Upper lobe of left lung (tissue), 6 donors: ENCODE measurements at places on chromosomes 1 and 21.
A peak's percentile ranks its signal among the peaks of the same experiment; 100 is the strongest.

- DNase-seq, result peak; percentile 73
Observed at GRCh38 chr1:235093013-235093695, 35.5 kb downstream of the TOMM20 start.

DNA sequence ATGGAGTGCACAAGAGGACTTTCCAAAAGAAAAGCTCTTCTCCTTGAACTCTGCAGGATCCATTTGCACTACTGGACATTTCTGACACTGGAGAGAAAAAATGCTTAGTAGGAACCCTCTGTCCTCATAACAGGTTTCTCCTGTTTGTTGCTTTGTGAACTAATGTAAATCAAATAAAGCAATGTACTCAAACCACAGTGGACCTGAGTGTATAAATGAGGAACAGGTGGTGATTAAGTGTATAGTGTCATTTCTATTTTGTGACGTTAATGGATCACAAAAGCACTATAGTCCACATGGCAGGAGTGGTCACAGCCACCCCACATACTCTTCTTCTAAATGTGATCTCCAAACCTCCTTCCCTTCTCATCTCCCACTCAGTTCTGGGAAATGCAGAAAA is 268.4 kb upstream of the DUSP10 start:
- DNase-seq, result no peak

- DNase-seq, result no peak
Observed at GRCh38 chr1:72637593-72637992, 355.3 kb upstream of the NEGR1 start.

- DNase-seq, result peak; percentile 20
Observed at GRCh38 chr1:148308832-148309458, 156.9 kb upstream of the NBPF11 start.

DNA sequence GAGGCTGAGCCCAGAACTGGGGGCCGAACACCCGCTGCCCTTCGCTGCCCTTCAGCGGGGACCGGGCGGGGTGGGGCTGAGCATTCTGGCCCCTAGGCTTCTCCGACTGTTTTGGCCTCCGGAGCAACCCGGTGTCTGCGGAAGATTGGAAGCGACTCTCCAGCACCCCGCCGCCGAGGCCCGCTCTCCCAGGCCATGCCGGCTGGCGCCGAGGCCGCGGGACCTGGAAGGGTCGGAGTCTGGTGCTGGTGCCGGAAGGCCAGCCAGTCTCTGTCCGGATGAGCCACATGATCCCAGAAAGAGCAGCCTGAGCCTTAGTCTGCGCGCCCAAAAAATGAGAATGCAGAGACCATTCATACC is 272.0 kb downstream of the FOXD2 start:
- peak; percentile 87 for DNase-seq

- no peak for DNase-seq
Observed at GRCh38 chr21:26385721-26386120, 187.4 kb downstream of the CYYR1 start.

DNA sequence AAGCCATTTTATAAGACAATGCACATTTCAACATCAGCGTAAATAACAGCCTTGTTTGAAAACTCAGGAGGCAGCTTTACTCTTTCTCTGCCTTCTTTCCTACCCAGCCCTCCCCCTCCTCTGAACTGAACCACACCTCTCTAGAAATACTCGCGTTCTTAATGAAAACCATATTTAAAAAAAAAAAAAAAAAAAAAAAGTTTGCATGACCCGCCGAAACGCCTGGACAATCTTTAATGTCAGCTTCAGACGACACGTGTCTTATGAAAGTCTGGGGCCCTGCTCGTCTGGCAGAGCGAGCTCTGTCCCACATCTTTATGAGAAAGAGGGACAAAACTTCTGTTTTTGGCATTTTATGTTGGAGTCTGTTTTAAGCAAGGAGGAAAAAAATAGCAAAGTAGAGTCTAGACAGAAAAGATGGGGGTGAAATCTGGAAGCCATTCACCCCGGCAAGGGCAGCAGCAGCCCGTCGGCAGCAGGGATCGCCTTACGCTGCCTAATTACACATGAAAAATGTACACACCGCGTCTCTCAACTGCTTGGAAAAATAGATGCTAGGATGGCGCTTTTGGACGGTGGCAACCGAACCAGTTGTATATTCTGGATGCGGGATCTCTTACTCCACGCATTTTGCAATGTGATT is 130.4 kb upstream of the ETS2 start:
- no peak for DNase-seq

GRCh38 chr1:25442178-25442577 is 11.5 kb downstream of the MACO1 start:
- DNase-seq, result no peak

DNA sequence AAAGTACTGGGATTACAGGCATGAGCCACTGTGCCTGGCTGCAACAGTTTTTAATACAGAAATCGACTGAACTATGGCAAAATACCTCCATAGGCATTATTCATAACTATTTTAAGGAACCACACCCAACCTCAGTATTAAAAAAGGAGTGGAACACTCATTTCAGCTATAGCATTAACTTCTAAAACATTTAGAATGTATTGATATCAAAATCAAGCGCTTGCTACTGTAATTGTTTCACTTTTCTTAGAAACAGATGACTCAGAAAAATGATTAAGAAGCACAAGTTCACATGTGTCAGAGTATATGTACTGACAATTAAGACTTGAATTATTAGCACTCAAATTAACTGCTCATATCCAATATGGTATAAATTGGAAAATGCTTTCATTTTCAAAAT is 15.1 kb downstream of the AIDA start:
- DNase-seq, result no peak

- DNase-seq, result no peak
Observed at GRCh38 chr1:7630378-7630777, 140.7 kb upstream of the VAMP3 start.

DNA sequence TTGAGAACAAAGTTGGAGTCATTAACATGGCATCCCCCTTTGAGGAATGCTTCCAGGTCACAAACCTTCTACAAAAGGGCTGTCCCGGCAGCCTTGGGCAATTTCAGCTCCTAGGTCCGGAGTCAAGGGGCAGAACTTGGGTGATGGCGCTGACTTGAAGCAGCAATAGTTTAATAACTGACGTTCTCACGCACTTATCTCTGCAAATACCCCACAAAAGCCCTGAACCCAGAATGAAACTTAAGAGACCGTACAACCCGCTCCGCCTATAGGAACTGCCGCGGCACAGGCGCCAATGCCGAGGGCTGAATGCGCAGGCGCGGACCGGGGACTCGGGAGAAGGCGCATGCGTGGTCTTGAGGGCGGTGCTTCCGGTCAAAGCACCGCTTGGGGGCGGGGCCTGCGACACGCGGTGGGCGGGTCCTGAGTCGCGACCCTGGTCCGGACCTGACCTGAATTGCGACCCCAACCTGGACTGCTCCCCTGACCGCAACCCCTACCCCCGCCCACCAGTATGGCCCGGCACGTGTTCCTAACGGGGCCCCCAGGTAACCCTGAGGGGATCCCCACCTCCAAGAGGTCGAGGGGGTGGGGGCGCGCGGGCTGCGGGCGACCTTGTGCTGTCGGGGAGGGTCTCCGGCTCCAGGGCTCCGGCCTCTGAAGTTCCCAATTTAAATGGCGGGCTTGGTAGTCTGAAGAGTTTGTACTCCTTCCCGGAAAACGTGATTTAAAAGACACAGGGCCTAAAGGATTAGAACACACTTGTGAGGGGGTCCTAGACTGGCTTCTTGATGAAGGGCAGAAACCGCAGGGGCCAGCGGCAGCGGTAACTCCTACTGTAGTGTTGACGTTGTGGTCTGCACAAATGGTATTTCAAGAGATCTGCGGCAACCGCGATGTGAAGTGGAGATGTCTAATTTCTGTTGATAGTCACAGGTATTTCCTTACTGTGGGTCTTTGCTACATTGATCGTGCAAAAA is at the start of gene NTPCR:
Gene NTPCR, plus strand, starts transcription at position 415 of the 980 bp plus-strand sequence. Its CDS starts 100 bp downstream, at position 515.
- DNase-seq, result peak; percentile 98

DNA sequence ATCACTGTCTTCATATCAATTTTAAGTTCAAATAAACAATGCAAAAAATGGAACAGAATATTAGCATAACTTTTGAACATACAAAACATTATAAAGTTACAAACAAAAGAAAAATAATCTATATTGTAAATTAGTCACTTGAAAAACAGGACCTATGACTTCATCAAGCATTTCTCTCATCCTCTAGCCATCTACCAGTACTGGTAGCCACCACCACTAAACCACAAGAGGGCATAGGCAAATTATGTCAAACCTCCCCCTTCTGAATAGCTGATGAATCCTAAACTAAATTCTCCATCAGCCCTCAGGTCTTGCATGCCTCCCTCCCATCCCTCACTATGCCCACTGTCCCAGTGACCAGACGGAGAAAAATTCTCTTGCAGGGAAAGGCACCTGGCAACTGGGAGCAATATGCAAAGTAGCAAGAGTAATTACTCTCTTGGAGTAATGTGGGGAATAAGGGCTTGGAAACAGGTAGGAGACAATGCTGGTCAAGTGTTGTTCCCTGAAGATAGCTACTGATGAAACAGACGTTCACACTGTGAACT is 37.1 kb downstream of the SSX2IP start:
- no peak for DNase-seq

- no peak for DNase-seq
Observed at GRCh38 chr1:220808345-220809186, 21.9 kb downstream of the MTARC1 start.

DNA sequence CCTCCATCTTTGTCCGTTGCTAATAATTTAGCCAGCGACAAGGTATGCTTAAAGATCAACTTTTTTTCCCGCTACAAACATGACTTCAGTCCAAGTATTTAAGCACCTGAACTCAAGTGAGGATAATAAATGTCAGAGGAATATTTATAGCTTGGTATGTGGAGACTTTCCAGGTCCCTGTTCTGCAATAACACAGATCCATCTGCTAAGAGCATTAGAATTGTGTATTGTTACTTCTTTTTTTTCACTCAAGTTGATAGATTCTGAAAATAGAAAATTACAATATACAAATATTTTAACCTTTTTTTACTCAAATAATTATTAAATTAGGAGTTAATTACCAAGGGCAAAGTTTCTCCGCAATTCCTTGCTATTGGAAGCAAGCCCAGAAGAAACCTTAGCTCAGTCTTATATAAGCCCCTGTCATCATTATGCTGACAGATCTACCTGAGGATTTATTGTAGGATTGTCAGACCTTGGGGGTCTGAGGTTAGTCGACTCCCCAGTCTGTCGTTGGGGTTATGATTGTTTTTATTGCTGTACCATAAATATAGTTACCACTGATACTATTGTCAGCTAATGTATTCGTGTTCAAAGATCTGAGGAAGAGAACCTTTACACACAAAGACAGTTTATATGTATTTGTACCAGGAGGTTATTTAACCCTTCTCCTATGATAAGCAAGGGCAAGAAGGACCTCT is 337.9 kb downstream of the TBX15 start:
- no peak for DNase-seq

GRCh38 chr1:239718571-239718970 is 332.2 kb downstream of the CHRM3 start:
- no peak for DNase-seq

GRCh38 chr1:209356976-209357377 is 226.5 kb upstream of the CAMK1G start:
- DNase-seq, result no peak

DNA sequence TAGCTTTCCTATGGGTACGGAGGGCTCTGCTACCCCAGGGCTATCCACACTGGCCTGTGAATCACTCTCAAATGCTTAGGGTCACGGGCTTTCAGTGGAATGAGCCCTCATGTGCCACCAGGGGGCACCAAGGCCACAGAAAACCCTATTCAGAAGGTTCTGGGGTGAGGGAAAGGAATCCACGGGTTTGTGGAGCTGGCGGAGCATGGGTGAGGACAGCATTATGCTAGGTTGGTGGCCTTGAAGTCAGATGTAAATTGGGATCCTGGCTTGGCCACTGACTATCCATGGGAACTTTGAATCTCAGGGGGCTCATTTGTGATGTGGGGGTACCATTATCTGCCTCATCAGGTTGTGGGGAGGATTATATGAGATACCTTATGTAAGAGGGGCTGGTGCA is 5.1 kb upstream of the LAMTOR5 start:
- no peak for DNase-seq

GRCh38 chr1:67795179-67795912 is 37.9 kb downstream of the GNG12 start:
- DNase-seq, result no peak

DNA sequence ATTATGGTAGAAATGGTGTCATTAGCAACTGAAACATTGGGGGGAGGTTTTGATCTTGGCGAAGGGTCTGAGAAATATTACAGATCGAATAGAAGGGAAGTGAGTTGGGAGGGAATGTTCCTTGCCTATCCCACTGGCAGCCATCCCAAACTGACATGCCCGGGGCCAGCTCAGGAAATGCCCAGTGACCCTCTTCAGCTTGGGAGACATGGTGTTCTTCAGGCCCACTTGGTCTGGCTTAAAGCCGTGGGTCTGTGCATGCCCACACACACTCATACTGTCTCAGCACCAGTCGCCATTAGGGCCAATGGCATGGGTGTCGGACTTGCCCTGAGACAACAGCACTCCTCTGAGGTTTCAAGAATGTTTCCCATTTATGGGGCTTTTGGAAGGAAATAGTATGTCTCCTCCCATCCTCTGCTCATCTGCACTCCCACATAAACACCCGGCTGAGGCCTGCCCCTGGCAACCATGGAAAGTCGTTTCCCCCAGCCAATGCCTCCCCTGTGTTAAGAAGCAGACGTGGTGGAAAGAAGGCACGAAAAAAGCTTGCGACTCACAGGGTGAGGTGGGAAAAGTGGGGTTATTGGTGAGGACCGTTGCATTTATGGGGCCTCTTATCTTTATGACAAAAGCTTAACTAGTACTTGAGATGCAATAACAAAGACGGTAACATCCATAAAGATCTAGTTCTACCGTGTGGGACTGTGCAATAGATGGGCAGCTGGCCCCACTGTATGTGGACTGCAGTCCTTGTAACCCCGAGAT is 2.0 kb downstream of the RNF186 start:
- DNase-seq, result no peak
